ENCODE measurements at places on chromosomes 5 and 9. TPM values are rescaled to one million over a fixed set of nuclear protein-coding genes. Genes with fewer than 3 reads are reported as not detected.

Gene OR1Q1
- not detected for total RNA-seq

Gene CDC20B
- total RNA-seq: under 0.01 TPM

Gene CEP78
- 8.5 TPM for total RNA-seq

Gene HMHB1
- total RNA-seq: not detected

Gene LECT2
- not detected for total RNA-seq

Gene ORM2
- not detected for total RNA-seq

Gene SPOCK1
- total RNA-seq: 27.8 TPM

Gene CDC25C
- total RNA-seq: 11.1 TPM

Gene SEMA6A
- 3.4 TPM for total RNA-seq

Gene CKMT2
- total RNA-seq: 1.6 TPM

Gene PCDHGC4
- 0.13 TPM for total RNA-seq

Gene GGTA1
- total RNA-seq: not detected

Gene ST8SIA4
- 3.1 TPM for total RNA-seq

Gene FSTL4
- 0.26 TPM for total RNA-seq

Gene WNT8A
- not detected for total RNA-seq

Gene PTGER4
- total RNA-seq: 6.5 TPM

Gene NXNL2
- total RNA-seq: not detected

Gene SPDL1
- total RNA-seq: 30.1 TPM

Gene JAKMIP2
- total RNA-seq: 3.0 TPM

Gene SIT1
- not detected for total RNA-seq

Gene RMRP
- total RNA-seq: 5,375 TPM

Gene ACSL6
- not detected for total RNA-seq

Gene AGTPBP1
- 8.8 TPM for total RNA-seq

Gene SHLD3
- total RNA-seq: 5.7 TPM

Gene TARS1
- 96.9 TPM for total RNA-seq

Gene SGCD
- 7.0 TPM for total RNA-seq

Gene CSNK1G3
- 39.7 TPM for total RNA-seq

Data from epithelial cell of alveolus of lung (primary cell).